Fibroblast of the aortic adventitia (primary cell): ENCODE measurements at places on chromosomes 2 and 18.

GRCh38 chr2:123688231-123688940 is 336.7 kb upstream of the CNTNAP5 start:
- DNase-seq: no peak

- no peak for DNase-seq
These were observed 501.9 kb upstream of the CHAC2 start for GRCh38 chr2:53265544-53266299.

DNA sequence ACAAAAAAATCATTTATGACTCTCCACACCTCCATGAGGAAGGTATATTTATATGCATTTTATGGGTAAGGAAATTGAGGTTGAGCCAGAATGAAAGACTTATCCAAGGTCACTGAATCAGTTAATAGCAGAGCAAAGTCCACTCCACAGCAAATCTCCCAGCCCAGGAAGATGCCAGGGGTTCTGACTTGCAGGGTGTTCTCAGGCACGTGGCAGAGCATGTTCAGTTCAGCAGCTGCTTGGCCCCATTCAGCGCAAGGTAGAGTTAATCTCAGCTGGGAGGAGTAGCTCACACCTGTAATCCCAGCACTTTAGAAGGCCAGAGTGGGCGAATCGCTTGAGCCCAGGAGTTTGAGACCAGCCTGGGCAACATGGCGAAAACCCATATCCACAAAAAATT is 17.8 kb upstream of the DGKD start:
- no peak for DNase-seq

DNA sequence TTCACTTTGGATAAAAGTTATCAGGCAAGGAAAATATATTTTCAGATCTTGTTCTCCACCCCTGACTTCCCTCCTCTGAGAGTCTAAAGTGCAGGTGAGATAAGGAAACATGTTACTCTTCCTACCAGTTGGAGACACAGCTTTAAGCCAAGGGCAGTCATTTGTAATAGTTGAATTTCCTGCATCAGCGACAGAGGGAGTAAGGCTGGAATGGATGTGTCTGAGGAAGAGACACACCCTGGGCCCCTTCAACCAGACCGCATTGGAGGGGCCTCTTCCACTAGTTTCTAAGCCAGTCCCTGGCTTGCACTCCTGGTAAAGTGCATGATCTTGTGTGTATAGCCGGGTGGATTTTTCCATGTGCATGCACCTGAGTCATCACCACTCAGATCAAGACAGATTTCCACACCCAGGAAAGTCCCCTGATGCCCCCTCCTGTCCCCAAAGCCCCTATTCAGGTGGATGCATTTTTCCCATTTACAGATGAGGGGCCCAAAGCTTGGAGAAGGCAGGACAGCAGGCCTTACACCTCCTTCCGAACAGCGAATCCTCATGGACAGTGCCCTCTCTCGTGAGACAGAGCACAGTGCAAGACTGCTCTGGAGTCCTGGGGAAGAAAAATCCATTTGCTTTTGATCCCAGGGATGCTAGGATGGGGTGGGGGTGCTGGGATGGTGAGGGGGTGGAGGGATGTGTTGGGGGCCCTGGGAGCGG is 66.7 kb upstream of the SH3RF3 start:
- no peak for DNase-seq
